Naive thymus-derived CD4-positive, alpha-beta T cell (primary cell): ENCODE measurements at places on chromosomes 7 and 10.

GRCh38 chr10:132733926-132734325, 52.0 kb downstream of the NKX6-2 start:
- no peak for DNase-seq
- H3K27ac ChIP-seq, result no peak overlapping the region
- no peaks in the 10 kb centered on the region for H3K36me3 ChIP-seq
- no peaks in the 10 kb centered on the region for H3K4me1 ChIP-seq
- no peaks in the 10 kb centered on the region for H3K27me3 ChIP-seq
- H3K4me3 ChIP-seq, result no peak overlapping the region

- peak within 1 kb of the TSS; percentile 84 for H3K4me3 ChIP-seq
- DNase-seq, result peak; percentile 61
- peak within 1 kb of the TSS; percentile 90 for H3K27ac ChIP-seq
- H3K4me1 ChIP-seq, result peaks cover 13% of the 10 kb centered on the region
- no peaks in the 10 kb centered on the region for H3K27me3 ChIP-seq
Observed at GRCh38 chr7:50304129-50304910, at the start of gene IKZF1. Gene IKZF1 (plus strand): TSS chr7:50304716. CDS start chr7:50319062, 14,346 bp downstream.

- H3K36me3 ChIP-seq, result no peaks in the 10 kb centered on the region
- H3K27me3 ChIP-seq, result no peaks in the 10 kb centered on the region
- no peak overlapping the region for H3K4me3 ChIP-seq
- DNase-seq, result no peak
- no peaks in the 10 kb centered on the region for H3K4me1 ChIP-seq
Observed at GRCh38 chr10:75375838-75376237, 25.7 kb downstream of the ZNF503 start.

DNA sequence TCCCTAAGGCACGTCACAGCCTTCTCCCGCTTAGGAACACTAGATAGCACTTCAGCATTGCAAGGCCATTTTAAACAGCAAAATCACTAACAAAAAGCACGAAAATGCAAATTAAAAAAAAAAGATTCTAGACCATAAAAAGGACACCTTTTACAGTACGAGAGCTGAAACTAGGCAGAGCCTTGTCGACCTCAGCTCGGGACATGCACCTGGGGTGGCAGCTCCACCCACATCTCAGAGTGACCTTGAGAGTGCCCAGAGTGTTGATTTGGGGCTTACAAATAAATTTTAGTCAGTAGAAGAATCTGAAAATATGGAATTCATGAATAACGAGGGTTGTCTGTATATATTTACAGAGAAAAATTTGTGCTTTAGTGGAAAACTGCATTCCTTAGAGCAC, 1.1 kb downstream of the MRPS24 start:
- peak overlapping the region; percentile 92 for H3K4me3 ChIP-seq
- peaks cover 13% of the 10 kb centered on the region for H3K4me1 ChIP-seq
- no peak for DNase-seq
- no peaks in the 10 kb centered on the region for H3K27me3 ChIP-seq
- peak overlapping the region; percentile 78 for H3K27ac ChIP-seq

DNA sequence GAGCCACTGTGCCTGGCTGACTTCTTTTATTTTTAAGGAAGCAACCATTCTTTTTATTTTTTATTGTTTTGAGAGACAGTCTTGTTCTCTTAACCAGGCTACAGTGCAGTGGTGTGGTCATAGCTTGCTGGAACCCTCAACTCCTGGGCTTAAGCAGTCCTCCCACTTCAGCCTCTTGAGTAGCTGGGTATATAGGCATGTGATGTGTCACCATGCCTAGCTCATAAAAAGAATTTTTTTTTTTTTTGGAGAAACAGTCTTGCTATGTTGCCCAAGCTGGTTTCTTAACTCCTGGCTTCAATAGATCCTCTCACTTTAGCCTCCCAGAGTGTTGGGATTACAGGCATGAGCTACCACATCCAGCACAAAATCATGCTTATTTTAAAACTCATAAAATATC, 5.8 kb downstream of the MCU start:
- DNase-seq, result no peak
- no peaks in the 10 kb centered on the region for H3K27me3 ChIP-seq
- H3K4me3 ChIP-seq, result no peak overlapping the region
- H3K36me3 ChIP-seq, result no peaks in the 10 kb centered on the region
- H3K4me1 ChIP-seq, result peaks cover 8% of the 10 kb centered on the region

GRCh38 chr7:123944395-123944794, 19.4 kb downstream of the SPAM1 start:
- H3K4me3 ChIP-seq, result no peak overlapping the region
- H3K27ac ChIP-seq, result no peak overlapping the region
- H3K36me3 ChIP-seq, result no peaks in the 10 kb centered on the region
- no peak for DNase-seq

DNA sequence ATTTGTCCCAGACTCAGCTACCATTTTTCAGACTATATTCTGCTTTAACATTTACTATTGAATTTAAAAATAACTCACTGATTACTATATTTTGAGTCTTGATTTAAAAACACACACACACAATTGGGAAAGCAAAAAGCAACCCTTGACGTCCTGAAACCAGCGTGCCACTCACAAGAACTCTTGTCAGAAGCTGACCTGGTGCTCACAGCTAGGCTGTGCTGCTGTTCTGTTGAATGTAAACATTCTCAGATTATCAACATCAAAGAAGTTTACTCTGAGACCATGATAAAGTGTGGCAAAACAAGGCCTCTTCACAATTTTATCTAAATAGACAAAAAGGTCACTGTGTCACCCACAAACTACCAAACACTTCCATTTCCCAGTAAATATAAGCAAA, 62.6 kb upstream of the CACNA2D1 start:
- no peak overlapping the region for H3K27ac ChIP-seq
- no peaks in the 10 kb centered on the region for H3K27me3 ChIP-seq
- no peaks in the 10 kb centered on the region for H3K4me1 ChIP-seq
- no peaks in the 10 kb centered on the region for H3K36me3 ChIP-seq
- no peak for DNase-seq

GRCh38 chr7:150332852-150333635, 8.4 kb downstream of the RARRES2 start:
- no peaks in the 10 kb centered on the region for H3K27me3 ChIP-seq
- no peak overlapping the region for H3K27ac ChIP-seq
- no peaks in the 10 kb centered on the region for H3K36me3 ChIP-seq
- DNase-seq, result no peak
- H3K4me1 ChIP-seq, result no peaks in the 10 kb centered on the region

GRCh38 chr7:69246758-69247157, 351.5 kb upstream of the AUTS2 start:
- H3K4me1 ChIP-seq, result no peaks in the 10 kb centered on the region
- H3K27ac ChIP-seq, result no peak overlapping the region
- H3K36me3 ChIP-seq, result no peaks in the 10 kb centered on the region
- H3K4me3 ChIP-seq, result no peak overlapping the region

- DNase-seq, result no peak
- no peaks in the 10 kb centered on the region for H3K36me3 ChIP-seq
- H3K4me1 ChIP-seq, result no peaks in the 10 kb centered on the region
Observed at GRCh38 chr7:46979439-46979838, 602.5 kb downstream of the TNS3 start.

DNA sequence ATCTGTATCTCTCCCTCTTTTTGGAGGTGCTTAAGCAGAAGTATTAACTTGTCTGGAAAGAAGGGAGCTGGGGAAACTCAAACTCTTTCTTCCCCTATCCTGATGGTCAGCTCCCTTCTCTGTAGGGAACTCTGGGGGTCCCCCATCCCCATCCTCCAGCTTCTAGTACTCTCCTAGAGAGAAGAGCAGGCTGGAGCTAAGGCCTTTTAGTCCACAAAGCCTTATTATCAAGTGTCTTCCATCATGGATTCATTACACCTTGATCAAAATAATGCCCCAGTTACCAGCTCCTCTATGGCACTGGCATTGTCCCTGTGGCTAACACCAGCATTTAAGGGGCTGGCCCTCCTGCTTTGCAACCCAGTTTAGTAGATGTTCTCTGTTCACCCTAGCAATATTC, 35.7 kb downstream of the CADPS2 start:
- H3K27me3 ChIP-seq, result no peaks in the 10 kb centered on the region
- H3K27ac ChIP-seq, result no peak overlapping the region
- no peak for DNase-seq

DNA sequence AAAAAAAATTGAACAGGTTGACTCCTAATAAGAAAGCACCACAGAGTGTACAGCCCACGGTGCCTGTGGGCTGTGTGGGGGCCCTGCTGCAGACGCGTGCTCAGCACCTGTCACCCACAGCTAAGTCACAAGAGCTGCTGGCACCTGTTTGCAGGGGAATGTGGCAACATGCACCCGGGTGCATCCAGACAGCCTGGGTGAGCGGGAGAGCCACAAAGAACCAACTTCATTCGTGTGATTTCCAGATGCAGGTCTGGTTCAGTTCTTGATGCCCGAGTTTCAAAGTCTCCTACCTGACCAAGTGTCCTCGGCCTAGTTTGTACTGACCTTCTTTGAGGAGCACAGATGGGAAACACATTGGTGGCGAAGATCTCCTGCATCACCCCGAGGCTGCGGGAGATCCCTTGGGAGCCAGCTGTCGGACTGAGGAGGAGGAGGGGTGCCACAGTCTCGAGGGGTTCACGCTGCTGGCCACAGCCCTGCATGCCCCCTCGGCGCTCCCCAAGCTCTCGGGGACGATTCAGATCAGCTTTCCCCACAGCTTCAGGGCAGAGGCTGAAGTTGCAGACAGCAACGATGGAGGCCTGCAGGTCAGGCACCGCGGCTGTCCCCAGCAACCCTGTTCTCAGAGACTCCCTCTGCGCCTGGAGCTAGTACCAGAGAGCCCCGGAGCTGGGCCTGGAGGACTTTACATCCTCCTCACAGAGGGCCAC, 35.3 kb downstream of the AMZ1 start:
- no peak for DNase-seq
- no peak overlapping the region for H3K27ac ChIP-seq
- H3K27me3 ChIP-seq, result no peaks in the 10 kb centered on the region
- H3K4me1 ChIP-seq, result no peaks in the 10 kb centered on the region
- H3K4me3 ChIP-seq, result no peak overlapping the region
- H3K36me3 ChIP-seq, result peaks cover 12% of the 10 kb centered on the region

- peak; percentile 61 for DNase-seq
- H3K4me3 ChIP-seq, result no peak overlapping the region
- H3K36me3 ChIP-seq, result peaks cover 28% of the 10 kb centered on the region
- no peak overlapping the region for H3K27ac ChIP-seq
- no peaks in the 10 kb centered on the region for H3K4me1 ChIP-seq
- H3K27me3 ChIP-seq, result no peaks in the 10 kb centered on the region
Observed at GRCh38 chr10:11986593-11987216, 55.9 kb downstream of the UPF2 start.

- peaks cover 15% of the 10 kb centered on the region for H3K36me3 ChIP-seq
- no peak for DNase-seq
Observed at GRCh38 chr7:105662998-105663397, 81.7 kb upstream of the EFCAB10 start.

GRCh38 chr7:117839507-117839906, 33.7 kb downstream of the CTTNBP2 start:
- no peaks in the 10 kb centered on the region for H3K27me3 ChIP-seq
- no peak overlapping the region for H3K27ac ChIP-seq
- no peaks in the 10 kb centered on the region for H3K36me3 ChIP-seq
- no peak overlapping the region for H3K4me3 ChIP-seq
- DNase-seq, result no peak

DNA sequence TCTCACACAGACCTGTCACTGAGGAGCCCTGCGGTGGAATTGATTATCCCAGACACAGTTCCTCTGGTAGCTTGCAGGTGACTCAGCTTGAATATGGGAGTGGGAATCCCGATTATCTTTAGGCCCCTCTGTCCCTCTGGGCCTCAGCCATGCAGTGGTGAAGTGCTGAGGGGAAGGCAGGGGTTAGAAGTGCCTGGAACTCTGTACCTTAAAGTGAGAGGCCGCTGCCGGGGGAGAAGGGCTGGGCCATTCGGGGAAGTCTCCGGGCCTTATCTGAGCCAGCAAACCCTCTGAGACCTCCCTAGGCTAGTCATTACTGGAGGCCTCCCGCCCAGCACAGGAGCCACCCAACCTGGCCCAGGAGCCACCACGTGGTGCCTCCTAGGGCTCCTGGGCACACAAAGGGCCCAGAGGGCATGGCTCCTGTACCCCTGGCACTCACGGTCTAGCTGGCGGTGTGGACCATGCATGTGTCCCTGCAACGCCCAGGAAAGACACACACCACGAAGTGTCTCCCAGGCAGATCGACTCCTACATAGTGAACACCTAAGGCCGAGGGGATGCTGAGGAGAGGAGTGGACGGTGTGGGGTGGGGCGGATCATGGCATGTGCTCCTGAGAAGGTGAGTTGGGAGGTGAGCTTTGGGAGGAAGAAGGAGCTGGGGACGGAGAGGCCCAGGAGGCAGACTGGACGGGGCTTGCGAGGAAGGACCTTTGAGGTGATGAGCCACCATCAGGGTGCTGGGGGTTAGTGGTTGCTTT, 56.2 kb downstream of the HK1 start:
- H3K27me3 ChIP-seq, result no peaks in the 10 kb centered on the region
- no peak for DNase-seq
- no peak overlapping the region for H3K4me3 ChIP-seq
- peaks cover 49% of the 10 kb centered on the region for H3K4me1 ChIP-seq
- H3K36me3 ChIP-seq, result no peaks in the 10 kb centered on the region
- H3K27ac ChIP-seq, result peak overlapping the region; percentile 19

GRCh38 chr7:125670926-125671572, 741.4 kb upstream of the POT1 start:
- H3K36me3 ChIP-seq, result no peaks in the 10 kb centered on the region
- no peak for DNase-seq
- no peaks in the 10 kb centered on the region for H3K4me1 ChIP-seq

DNA sequence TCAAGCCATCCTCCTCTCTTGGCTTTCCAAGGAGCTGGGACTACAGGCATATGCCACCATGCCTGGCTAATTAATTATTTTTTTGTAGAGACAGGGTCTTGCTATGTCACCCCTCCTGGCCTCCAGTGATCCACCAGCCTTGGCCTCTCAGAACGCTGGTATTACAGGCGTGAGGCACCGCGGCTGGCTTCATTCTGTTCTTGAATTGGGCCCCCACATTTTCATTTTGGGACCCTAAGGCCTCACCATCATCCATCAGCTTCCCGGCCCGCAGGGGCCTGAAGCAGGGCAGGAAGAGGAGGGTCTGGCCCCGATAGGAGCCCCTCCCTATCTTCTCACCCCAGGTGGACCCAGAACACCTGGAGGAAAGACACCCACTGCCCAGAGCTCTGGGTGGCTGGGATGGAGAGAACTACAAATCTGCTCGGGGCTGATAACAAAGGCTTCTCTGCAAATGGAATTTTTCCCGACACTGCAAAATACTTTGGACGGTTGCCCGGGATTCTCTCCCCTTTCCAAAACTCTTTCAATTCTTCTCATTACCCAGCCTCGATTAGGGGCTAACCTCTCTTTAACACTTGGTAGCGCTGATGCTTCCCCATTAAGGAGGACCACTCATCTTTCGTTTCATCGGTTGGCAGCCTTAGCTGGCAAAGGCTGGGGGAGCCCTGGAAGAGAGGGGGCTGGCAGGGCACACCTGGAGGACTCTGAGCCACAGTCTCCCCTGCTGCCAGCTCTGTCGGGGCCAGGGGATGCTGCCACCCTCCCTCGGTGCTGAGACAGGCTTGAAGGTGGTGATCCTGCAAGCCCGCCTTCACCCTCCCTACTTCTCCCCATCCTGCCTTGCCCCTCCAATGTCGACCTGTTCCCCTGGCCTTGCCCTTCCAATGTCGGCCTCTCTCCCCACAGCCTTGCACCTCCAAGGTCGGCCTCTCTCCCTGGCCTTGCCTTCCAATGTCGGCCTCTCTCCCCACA, 81.0 kb upstream of the GNA12 start:
- H3K27me3 ChIP-seq, result no peaks in the 10 kb centered on the region
- H3K27ac ChIP-seq, result no peak overlapping the region
- H3K4me3 ChIP-seq, result no peak overlapping the region
- peaks cover 7% of the 10 kb centered on the region for H3K36me3 ChIP-seq
